ENCODE measurements at places on chromosomes 3 and 15.

- peak; percentile 13 for DNase-seq
These were observed 61.8 kb downstream of the SCN5A start for GRCh38 chr3:38587548-38588131.

GRCh38 chr15:64979252-64979710 is 10.4 kb downstream of the SPG21 start:
- DNase-seq: no peak

GRCh38 chr3:113213896-113214587 is 2.7 kb downstream of the BOC start:
- no peak for DNase-seq

- DNase-seq: no peak
These were observed 25.0 kb upstream of the PLA2G4D start for GRCh38 chr15:42119446-42119760.

GRCh38 chr15:78810003-78810361 is 1.3 kb downstream of the ADAMTS7 start:
- DNase-seq: no peak

DNA sequence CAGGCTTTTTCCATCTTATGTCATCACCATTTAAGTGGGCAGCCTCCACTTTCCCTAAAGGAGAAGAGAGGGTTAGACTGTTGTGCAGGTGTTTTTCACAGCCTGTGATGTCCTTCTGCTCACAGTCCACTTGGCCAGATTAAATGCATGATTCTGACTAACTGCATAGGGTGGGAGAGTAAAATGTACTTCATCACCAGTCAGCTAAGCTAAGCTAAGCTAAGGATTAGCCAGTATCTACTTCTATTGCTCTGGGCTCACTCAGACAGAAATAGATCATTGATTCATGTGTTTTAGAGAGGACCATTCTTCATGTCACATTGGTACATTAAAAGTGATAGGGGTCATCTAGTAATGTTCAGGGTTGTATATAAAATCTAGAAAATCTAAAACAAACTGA is 1013.1 kb downstream of the NTRK3 start:
- DNase-seq: no peak

DNA sequence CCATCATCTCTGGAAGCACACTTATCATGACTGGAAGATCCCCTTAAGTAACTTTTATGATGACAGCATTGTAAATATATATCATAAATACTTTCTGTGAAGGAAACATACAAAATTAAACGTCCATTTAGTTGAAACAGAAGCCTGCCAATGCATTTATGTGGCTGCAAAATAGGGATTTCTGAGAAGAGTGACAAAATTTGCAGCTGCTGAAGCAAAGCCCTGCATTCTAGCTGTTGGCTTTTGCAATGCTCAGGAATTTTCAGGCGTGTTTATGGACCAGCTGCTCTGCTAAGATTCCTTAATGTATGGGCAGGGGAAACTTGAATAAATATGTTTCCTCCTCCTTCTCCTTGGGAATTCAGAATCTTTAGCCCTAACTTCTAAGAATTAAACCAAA is 137.3 kb downstream of the CACNA2D3 start:
- no peak for DNase-seq

GRCh38 chr3:25094932-25095685 is 333.0 kb upstream of the RARB start:
- DNase-seq: no peak

- no peak for DNase-seq
These were observed 46.1 kb downstream of the C2CD4A start for GRCh38 chr15:62112616-62113593.

DNA sequence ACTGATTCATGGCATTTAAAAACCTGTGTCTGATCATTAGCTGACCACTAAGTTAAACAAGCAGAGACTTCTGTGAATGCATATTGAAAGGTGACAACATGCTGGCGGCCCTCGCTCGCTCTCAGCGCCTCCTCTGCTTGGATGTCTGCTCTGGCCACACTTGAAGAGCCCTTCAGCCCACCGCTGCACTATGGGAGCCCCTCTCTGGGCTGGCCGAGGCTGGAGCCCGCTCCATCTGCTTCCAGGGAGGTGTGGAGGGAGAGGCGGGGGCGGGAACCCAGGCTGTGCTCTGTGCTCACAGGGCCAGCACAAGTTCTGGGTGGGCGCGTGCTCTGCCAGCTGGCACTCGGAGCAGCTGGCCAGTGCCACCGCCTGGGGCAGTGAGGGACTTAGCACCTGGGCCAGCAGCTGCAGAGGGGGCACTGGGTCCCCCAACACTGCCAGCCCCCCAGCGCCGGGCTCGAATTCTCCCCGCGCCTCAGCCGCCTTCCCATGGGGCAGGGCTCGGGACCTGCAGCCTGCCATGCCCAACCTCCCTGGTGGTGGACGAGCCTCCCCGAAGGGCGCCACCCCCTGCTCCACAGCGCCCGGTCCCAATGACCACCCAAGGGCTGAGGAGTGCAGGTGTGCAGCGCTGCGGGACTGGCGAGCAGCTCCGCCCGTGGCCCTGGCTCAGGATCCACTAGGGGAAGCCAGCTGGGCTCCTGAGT is 252.4 kb downstream of the ZIC4 start:
- no peak for DNase-seq

DNA sequence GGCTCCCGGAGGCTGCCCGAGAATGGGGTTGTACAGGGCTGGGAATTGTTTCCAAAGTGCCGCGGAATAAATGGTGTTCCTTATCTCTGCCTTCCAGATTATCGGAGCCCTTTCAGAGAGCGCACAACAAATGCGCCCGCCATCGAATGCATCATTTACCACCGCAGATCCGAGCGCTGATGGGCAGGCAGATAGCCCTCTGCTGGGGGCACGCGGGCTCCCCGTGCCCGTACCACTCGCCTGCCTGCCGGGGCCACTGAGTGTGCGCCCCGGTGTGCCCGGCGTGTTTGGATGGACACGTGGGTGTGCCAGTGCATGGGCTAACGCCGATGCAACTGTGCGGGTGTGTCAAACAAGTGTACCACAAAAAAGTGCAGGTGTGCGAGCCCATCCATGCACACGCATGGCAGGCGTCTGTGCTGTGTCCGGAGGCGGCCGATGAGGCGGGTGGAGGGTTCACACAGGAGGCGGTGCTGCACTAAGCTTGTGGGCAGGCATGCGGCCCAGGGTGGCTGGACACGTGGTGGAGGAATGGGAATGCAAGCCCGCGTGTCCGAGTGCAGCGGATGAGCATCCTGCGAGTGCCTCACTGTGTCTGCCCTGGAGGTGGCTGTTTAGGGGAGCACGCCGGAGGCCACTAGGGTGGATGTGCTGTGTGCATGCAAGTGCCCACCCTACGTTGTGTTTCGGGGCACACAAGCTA is 3.8 kb upstream of the GATA2 start:
- DNase-seq: no peak

DNA sequence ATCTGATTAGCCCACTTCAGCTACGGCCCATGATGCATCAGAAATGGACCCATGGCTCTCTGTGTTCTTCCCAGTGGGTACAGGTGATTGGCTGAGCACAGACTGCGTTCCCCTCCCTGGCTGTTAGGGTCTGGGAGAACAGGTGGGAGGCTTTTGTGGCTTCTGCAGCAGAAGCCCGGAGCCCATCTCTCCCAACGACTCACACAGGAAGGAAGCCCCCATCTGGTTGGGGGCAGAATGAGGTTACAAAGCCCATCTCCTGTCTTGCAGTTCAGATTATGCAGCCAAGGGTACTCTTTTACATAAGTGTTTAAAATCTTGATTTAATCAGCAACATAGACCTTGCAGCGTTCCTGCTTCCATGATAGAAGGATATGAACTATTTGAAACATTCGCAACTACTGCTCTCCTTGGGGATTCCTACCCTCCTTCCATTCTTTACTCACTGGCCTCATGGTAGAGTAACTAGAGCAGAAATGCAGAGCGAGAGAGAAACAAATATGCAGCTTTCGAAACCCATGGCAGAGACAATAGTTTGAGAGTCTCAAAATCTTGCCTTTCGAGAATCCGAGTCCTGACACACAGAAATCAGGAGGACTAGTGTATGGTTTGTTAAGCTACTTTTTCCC is 291.3 kb downstream of the TLE3 start:
- no peak for DNase-seq

- no peak for DNase-seq
These were observed 563.8 kb upstream of the ROBO1 start for GRCh38 chr3:80331494-80332170.

GRCh38 chr15:69305204-69305931 is 6.7 kb downstream of the PAQR5 start:
- DNase-seq: no peak

- DNase-seq: no peak
These were observed 24.0 kb downstream of the ST8SIA2 start for GRCh38 chr15:92417716-92418115.

- DNase-seq: no peak
These were observed 8.3 kb downstream of the RPL14 start for GRCh38 chr3:40465456-40465855.

DNA sequence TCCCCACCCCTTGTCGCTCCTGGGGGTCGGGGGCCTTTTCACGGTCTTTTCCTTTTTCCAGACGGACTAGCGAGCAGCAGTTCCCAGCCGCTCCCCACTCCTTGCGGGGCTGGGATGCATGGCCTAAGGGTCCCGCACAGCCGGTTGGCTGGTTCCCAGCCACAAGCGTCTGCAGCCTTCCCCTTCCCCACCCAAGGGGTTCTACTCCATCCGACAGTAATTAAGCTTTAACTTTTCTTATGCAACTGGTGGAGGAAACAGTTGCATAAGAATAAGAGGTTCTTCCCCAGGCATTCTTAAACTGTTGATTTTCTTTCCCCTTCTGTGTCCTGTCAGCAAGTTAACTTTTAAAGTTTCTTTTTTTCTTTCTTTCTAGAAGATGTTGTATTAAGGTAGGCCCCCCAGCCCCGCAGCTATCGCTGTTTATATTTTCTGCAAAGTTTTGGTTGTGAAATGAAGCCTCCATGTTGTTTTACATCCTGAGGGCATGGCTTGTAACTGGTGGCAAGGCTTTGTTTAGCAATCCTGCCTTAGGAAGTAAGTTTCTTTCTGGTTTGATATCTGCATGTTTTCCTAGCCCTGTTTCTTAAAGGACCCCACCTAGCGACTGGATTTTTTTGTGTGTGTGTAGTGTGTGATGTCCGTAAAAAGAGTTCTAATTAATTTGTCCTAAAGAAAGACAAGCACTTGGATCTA is 207.5 kb downstream of the ZNF385D start:
- DNase-seq: no peak

DNA sequence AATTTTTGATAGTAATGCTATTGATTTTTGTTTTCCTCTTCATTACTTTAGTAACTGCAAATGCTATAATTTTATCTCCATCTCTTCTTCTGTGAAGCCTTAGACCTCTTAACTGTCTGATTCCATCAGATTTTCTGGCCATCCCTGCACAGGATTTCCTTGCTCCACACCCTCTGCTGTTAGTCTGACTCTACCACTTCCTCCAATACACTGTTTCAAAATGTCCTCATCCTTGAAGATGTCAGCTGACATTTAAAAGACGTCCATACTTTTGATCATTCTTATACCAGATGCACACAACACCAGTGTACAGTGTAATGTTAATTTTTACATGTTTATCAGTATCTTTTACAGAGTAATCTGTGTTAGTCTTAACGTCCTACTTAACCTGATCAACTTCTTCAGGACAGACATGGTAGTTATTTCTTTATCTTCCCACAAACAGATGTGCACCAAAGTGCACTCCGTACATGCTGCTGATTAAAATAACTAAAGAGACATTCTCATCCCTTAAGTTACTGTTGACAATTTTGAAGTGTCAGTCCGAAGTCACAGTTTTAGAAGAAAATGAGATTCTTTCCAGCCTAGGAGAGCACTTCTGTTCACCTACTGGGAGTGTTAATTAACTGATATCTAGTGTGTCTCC is 102.4 kb upstream of the RASGRP1 start:
- DNase-seq: no peak

GRCh38 chr3:65638301-65638700 is 400.4 kb downstream of the MAGI1 start:
- DNase-seq: no peak

DNA sequence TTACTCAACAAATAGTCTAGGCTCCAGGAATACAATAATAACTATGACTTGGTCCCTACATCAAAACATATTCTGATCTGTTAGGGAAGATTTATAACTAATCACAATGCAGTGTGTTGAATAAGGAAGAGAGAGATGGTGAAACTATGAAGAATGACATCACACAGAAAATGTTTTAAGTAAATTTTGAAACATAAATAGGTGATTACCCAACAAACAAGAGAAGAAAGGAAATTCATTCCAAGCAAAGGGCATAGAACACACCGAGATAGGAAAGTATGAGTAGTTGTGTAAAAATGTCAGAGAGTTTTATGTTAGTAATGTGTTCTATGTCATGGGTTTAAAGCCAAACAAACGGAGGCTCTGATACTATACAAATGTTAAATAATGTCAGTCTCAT is 13.4 kb downstream of the SEC62 start:
- no peak for DNase-seq

DNA sequence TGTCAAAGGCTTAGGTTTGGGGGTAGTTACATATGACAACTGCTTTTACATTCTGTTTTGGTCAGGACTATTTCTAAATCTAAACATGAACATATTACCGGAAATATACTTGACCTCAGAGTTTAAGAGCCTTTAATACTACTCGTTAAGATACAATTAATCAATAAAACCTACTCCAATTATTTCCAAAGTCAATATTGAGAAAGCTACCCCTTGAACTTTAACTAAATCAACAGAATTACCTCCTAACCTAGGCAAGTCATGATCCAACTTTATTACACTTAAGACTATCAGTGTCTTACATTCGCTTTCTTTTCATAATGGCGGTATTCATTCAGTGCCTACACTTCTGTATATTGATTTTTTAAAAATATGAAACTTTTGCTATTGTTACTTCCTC is 107.7 kb downstream of the RAP2B start:
- DNase-seq: no peak

DNA sequence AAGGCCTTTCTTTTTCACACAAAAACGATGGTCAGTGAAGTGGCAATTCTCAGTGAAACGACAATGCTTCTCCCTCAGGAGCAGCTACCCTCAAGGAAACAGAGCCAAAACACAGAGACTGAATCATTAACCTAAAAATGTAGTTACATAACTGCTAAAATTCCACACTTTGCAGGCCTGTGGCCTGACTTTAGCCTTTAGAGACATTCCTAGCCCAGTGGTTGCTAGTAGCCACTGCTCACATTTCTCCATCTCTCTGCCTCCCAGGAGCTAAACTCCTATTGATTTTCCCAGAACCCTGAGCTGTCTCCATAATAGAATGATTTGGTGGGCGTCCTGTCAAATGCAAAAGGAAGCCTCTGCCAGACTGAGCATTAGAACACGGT is 630.1 kb upstream of the KCNMB2 start:
- DNase-seq: no peak

DNA sequence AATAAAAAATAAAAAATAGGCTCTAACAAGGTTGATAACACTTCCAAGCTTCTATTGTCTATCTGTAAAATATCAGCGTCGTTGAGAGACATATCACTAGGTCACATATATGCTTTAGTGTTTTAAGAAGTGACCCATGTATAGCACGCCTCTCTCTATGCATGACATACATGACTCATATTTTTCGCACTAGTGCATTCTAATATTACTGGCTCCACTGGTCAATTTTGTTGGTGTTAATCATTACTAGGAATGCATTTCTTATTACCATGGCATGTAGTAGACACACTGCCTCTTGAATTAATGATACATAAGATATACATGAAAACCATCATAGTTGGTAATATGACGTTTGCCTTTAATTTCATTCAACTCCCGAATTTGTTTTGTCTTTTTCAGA is 203.1 kb downstream of the CHL1 start:
- no peak for DNase-seq
